GOT3 (cell line): ENCODE measurements at places on chromosomes 11 and 22.

GRCh38 chr11:96054870-96055705 lies 131.2 kb upstream of the MTMR2 start:
- DNase-seq: no peak

DNA sequence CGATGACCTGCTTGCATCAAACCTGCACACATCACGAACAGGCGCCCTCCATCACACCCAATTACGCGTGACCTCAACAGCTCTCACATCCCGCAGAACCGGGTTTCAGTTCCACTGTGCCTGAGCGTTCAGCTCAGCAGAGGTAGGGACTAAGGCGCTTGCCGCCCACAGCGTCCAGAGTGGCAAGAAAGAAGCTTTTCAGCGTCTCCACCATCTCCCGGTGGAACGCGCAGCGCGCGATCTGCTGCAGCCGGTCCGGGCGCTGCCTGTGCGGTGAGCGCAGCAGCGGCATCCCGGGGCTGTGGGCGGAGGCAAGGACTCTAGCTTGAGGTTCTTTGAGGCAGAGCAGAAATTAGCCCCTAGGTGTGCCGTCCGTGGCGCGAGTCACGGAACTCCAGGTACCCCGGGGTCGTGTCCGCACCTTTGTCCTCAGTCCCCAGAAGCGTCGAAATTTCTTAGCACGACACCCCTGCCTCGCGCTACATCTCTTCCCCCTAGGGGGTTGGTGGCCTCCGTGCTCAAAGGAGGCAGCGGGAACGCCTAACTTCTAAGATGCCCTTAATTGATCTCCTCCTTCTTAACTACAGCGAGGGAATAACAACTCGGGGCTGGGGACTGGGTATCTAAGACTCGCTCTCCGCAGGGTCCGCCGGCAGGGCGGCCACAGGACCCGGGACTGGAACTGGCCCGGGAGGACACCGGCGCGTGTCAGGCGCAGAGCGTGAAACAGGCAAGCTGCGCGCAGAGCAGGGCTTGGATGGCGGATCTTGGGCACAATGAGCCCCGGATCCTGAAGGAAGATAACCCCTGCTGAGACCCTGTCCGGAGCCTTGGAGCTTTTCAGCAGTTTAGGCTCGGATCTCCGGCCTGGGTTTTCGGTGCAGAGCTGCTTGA lies 1.7 kb upstream of the CALCA start:
- DNase-seq: no peak

- no peak for DNase-seq
These were observed 3.4 kb downstream of the MS4A10 start for GRCh38 chr11:60788401-60789125.

DNA sequence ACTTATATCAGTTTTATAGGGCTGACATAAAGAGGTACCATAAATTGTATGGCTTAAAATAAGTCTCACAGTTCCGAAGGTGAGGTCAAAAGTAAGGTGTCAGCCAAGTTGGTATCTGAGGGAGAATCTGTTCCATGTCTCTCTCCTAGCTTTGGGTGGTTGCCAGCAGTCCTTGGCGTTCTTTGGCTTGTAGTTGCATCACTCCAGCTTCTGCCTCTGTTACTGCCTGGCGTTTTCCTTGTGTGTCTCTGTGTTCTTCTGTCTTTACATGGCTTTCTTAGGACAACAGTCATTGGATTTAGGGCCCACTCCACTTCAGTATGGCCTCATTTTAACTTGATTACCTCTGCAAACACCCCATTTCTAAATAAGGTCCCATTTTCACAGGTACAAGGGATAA lies 16.7 kb downstream of the MMP7 start:
- DNase-seq: no peak

- DNase-seq: no peak
These were observed 140.8 kb downstream of the TBC1D22A start for GRCh38 chr22:46902998-46903916.

DNA sequence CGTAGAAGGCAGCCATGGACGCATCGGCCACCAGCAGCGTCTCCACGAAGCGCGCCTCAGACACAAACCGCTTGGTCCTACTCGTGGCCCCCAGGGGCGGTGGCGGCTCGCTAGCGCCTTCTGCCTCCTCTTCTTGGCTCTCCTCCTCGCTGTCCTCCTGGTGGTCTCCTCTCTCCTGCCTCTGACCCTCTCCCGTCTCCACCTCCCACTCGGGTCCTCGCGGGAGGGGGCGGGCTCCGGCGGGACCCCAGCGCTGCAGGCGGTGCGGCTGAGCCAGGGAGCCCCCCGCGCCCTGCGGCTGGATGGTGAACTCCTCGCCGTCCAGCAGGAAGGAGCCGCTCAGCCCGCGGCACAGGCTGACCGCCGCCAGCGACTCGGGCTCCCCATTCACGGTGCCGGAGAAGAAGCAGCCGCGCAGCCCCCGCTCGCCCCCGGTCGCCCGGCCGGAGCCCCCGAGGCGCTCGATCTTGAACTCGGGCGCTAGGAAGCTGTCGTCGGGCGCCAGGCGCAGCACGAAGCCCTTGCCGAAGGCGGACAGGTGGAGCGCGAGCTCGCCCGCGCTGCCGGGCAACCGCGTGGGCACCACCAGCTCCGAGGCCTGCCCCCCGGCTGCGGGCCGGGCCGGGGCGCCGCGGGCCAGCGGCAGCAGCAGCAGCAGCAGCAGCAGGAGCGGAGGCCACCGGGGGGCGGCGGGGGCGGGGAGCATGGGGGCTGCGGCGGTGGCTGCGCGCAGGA lies 661 bp downstream of the ADAMTS8 start:
- no peak for DNase-seq

DNA sequence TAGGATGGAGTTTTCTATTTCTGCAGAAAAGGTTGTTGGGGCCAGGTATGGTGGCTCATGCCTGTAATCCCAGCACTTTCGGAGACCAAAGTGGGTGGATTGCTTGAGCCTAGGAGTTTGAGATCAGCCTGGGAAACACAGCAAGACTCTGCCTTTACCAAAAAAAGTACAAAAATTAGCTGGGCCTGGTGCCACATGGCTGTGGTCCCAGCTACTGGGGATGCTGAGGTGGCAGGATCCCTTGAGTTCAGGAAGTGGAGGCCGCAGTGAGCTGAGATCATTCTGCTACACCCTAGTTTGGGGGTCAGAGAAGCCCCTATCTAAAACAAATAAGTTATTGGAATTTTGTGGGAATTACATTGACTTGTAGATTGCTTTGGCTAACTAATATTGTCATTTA lies 71.7 kb downstream of the FDX1 start:
- no peak for DNase-seq

DNA sequence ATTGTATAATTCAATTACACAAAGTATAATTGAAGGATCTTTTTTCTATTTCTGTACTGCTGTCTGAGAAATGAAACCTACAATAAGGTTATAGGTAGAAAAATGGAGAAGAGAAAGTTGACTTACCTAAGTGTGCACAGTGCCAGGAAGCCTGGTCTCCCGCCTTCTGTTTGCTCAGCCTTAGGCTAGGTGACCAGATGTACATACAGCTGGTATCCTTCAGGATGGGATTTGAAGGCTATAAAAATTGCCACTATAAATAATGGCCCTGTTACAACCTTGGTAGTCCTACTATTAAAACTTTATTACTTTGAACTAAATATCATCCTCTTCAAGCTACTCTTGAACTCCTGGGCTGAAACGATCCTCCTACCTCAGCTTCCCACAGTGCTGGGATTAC lies 19.7 kb downstream of the OR51E2 start:
- no peak for DNase-seq

DNA sequence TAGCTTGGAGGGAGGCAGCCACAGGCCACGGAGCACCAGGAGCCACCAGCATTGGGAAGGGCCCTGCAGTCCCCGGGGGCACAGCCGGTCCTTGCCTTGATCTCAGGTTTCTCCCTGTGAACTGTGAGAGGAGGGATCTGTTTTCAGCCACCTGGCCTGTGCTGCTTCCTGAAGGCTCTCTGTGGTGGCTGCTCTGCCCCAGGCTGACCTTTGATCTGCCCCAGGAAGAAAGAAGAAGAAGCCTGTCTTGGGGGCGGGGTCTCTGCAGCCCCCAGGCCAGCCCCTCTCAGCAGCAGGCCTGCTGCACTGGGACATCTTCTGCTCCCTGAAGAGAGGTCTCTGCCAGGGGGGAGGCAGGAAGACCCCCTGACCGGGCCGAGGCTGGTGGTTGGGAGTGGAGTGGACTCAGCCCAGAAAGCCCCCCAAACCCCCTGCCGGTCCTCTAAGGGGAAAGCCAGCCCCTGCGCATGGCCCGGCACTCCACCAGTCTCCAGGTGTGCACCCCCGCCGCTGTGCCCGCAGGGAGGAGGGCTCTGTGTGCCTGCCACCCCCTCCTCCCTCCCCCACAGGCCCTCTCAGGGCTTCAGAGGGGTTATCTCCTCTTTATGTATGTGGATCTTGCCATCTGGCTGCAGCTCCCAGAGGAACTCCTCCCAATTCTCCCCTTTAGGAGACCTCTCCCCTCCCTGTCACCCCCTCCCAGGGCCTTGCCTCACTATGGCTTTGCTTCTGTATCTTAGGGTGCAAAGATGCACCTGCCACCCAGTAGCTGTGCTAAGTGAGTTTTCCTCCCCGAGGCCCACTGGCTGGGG lies 675.3 kb downstream of the BRD1 start:
- DNase-seq: no peak

GRCh38 chr11:125348674-125349309 lies 147.3 kb downstream of the FEZ1 start:
- DNase-seq: no peak

- no peak for DNase-seq
These were observed 659 bp upstream of the TEAD1 start for GRCh38 chr11:12673601-12673923.

GRCh38 chr11:75814363-75814676 lies 690 bp upstream of the UVRAG start:
- no peak for DNase-seq

DNA sequence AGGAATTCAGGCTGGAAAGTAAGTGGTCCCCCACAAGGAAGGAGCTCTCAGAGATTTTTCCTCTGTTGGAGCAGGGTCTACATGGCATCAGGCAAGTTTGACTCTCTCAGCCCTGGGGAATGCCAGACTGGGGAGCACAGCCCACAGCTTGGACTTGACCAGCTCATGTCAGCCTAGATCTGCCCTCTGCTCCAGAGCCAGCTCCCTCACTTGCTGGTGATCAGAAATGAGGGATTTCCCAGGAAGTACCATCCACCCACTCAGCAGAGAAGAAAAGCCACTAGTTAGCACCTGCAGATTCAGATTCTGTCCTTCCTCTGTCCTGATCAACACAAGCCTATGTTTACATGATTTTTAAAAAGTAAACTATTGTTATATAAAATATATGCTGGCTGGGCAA lies 13.0 kb downstream of the TALDO1 start:
- DNase-seq: no peak

- no peak for DNase-seq
These were observed 47.6 kb upstream of the FIBIN start for GRCh38 chr11:26946257-26946716.

GRCh38 chr11:110379936-110380335 lies 49.8 kb upstream of the FDX1 start:
- no peak for DNase-seq

DNA sequence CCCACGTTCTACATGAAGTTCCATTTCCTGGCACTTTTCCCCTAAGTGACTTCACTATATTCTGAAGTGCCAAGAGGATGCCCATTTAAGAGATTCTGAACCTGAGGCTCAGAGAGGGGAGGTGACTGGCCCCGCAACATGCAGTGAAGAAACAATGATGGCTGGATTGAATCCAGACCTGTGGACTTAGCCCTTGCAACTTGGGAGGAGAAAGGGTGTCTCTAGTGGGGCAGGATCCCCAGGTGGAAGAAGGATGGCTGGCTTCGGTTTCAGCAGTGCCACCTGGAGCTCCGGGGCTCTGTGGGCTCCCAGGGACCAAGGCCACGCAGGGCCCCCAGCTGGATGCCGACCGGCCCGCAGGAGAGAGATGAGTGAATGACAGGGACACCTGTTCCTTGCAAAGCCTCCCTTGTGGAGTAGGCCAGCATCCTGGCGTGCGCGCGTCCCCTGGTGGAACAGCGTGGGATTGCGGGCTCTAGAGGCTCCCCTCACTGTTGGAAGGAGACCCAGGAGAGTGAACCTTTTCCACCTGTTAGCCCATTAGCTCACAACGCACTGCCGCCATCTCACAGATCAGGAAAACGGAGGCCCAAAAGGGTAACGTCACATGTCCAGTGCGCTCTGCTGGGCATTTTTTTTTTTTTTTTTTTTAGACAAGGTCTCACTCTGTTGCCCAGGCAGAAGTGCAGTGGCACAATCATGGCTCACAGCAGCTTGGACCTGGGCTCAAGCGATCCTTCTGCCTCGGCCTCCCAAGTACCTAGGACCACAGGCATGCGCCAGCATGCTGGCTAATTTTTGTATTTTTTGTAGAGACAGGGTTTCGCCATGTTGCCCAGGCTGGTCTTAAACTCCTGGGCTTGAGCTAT lies 104.7 kb downstream of the KIAA1671 start:
- DNase-seq: no peak

DNA sequence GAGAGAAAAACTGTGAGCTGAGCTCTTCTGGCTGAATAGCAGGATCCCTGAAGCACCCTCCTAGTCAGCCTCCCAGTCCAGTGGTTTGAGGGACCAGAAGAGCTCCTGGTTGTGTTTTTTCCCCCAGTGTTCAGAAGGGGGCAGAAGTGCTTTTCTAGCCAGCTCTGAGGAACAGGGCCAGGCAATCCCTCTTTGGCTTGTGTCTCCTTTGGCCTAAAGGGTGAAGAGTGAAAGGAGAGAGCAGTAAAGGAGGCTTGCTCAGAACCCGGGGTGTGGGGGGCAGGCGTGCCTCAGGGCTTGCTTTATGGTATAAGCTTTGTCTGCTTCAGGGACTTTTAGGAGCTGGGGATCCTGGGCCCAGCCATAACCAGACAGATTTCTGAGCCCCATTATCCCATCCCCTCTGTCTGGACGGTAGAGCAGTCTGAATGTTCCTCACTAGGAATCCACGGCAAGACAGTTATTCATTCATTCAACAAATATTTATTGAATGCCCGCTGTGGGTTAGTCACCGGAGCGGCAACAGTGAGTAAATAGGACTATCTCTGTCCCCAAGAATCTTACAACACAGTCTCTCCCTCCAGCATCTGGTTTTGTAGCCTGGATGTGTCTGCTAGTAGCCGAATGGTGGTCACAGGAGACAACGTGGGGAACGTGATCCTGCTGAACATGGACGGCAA lies 14.5 kb downstream of the ACP2 start:
- no peak for DNase-seq

GRCh38 chr11:4025967-4026324 lies 68.7 kb upstream of the RRM1 start:
- DNase-seq: no peak

DNA sequence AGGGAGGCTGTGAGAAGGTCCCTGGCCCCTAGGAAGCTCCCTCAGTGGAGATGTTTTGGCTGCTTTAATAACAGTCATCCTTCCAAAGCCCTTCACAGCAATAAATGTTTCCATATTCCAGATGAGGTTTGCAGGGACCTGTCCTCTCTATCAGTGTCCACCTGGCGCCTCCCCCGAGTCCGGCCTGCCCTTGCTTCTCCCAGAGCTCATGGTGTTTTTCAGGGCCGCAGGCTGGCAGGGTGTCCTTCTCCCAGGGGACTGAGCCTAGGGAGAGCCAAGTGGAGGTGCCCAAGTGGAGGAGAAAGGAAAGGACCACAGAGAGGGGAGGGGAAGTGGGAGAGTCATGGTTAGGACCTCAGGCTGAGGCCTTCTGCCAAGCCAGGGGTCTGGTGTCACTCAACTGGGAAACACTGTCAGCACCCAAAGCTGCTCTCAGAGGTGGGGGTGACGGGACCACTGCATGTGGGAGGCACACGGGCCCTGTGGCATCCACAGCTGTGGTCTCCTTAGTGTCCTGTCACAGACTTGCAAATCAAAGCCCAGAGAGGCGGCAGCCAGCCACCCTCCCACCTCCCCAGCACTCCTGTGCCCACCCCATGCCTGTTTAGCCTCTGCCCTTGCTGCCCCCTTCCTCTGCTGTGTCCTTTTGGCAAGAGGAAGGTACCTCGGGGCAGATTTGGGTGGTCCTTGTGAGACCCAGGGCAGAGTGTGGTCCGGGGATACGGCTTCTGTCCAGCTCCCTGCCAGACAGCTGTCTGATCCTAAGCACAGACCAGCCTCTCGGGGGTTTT lies 6.4 kb downstream of the DERL3 start:
- DNase-seq: no peak
